ENCODE measurements at places on chromosomes 12 and 14. TPM values are rescaled to one million over a fixed set of nuclear protein-coding genes. Genes with fewer than 3 reads are reported as not detected.

Gene OTOGL
- total RNA-seq = under 0.01 TPM

DNA sequence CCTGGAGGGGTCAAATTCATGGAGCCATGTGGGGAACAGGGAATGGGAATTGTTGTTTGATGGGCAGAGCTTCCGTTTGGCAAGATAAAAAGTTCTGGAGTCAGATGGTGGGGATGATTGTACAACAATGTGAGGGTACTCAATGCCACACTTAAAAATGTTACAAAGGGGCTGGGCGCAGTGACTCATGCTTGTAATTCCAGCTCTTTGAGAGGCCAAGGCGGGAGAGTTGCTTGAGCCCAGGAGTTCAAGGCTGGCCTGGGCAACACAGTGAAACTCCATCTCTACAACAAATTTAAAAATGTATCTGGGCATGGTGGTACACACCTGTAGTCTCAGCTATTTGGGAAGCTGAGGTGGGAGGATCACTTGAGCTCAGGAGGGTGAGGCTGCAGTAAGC lies 66.0 kb upstream of the DIO3 start:
- DNase-seq = no peak

DNA sequence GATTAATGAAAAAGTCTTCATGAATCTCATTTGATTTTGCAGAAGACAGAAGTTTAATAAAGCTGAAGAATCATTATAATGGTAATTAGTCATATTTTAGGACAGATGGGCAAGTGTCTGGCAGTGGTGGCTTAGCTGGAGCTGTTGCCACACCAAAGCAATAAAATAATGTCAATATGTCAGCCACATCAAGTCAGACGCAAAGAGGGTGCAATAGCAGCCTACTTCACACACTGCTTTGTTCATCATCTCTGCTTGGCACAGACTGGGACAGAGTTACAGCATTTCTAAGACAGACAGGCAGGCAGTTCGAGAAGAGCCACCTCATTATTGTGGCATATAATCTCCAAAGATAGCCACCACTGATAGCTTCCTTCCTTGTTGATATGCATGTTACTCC lies 16.9 kb upstream of the KRR1 start:
- no peak for DNase-seq

GRCh38 chr12:82474181-82474797 lies 116.0 kb downstream of the METTL25 start:
- no peak for DNase-seq

DNA sequence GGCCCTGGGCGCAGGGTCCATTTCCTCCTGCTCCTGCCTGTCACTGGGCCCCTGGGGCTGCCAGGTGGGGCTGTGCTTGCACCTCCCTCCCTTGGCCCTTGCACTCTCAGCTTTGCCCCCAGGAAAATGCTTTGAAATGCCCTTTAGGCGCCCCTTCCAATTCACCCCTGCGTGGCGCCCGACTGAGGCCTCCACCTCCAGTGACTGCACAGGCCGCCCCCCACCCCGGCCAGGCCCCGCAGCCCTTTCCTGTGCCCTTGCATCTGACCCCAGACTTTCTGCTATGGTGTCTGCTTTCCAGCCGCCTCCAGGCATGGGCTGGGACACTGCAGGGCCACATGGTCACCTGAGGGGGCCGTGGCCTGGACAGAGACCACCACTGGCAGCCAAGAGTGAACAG lies 17.4 kb downstream of the DDX54 start:
- no peak for DNase-seq

- no peak for DNase-seq
These were observed 101.6 kb upstream of the ESRRB start for GRCh38 chr14:76274324-76274723.

Gene MYF6
- total RNA-seq = not detected

DNA sequence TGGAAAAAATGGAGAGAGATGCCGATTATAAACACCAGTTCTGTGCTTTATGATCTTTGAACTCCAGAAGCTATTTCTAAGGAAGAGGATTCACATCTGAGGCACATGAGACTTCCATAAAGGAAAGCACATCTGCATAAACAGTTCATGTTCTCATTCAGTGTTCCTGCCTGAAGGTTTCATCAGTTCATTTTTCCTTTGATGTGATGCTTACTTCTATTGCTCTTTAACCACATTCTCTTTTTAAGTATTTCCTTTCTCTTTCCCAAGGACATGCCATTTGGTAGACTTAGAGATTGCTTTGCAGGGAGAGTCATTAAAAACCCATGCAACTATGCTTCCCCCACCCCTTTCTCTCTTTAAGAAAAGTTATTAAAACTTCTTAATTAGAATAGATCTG lies 387.0 kb upstream of the FLRT2 start:
- DNase-seq = peak; percentile 28

Gene ZNF891
- 0.86 TPM for total RNA-seq

Gene SERPINA1
- not detected for total RNA-seq

Gene TMTC2
- total RNA-seq = 5.2 TPM

GRCh38 chr12:70576341-70577282 lies 60.6 kb downstream of the PTPRB start:
- peak; percentile 83 for DNase-seq
